ENCODE measurements at places on chromosomes 5 and 9.

GRCh38 chr5:154459015-154459414 lies 13.2 kb downstream of the SAP30L start:
- no peak for DNase-seq

DNA sequence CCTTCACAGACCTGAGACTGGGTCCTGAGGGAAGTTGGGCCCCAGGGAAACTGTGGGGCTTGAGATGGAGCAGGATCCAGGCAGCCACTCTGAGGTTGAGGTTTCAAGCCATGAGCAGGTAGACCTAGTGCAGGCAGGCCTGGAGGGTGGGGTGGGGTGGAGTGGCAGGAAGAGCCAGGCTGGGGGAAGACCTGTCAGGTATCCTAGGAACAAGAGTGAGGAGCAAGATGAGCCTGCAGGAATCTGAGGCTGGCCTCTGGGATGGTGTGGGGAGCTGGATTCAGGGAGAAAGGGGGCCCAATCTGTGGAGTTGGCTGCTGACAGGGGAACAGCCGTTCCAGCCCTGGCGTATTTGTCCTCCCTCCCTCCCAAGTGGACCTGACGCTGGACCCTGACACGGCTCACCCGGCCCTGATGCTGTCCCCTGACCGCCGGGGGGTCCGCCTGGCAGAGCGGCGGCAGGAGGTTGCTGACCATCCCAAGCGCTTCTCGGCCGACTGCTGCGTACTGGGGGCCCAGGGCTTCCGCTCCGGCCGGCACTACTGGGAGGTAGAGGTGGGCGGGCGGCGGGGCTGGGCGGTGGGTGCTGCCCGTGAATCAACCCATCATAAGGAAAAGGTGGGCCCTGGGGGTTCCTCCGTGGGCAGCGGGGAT lies 9.8 kb downstream of the RACK1 start:
- DNase-seq = no peak

- no peak for DNase-seq
Measured at GRCh38 chr9:123561046-123561445, 205.0 kb downstream of the CRB2 start.

DNA sequence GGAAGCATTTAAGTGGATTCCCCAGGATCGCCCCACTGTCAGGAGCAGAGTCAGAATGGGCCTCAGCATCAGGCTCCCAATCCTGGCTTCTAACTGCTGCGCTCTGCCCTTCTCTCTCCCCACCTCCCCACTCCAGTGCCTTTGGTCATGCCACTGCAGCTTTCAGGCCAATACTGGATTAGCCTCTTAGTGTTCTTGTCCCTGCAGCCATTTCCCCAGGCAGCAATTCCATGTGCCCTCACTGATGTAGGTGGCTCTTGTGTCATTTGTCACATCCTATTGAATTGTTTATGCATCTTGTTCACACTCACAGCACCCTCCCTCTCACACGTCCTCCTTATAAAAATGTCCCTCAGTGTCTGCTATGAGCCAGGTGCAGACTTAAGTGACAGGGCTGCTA lies 544.2 kb upstream of the DAP start:
- DNase-seq = no peak

DNA sequence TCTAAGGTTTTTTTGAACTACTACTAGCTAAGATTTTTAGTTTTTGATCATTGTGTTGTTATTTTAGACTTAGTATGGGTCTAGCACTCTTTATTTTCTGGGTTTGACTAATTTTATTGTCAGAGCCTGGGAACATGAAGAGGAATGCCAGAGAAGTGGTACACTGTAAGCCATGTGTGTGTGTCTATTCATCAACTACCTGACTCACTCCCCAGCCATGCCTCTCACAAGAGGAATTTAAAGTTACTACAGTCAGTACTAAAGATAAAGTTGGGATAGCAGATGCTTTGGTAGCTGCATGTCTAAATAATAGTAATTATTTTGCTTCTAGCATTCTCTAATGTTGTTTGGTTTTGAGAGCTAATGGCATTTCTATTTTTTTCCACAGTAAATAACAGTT lies 264.8 kb downstream of the CSNK1G3 start:
- DNase-seq = peak; percentile 83

DNA sequence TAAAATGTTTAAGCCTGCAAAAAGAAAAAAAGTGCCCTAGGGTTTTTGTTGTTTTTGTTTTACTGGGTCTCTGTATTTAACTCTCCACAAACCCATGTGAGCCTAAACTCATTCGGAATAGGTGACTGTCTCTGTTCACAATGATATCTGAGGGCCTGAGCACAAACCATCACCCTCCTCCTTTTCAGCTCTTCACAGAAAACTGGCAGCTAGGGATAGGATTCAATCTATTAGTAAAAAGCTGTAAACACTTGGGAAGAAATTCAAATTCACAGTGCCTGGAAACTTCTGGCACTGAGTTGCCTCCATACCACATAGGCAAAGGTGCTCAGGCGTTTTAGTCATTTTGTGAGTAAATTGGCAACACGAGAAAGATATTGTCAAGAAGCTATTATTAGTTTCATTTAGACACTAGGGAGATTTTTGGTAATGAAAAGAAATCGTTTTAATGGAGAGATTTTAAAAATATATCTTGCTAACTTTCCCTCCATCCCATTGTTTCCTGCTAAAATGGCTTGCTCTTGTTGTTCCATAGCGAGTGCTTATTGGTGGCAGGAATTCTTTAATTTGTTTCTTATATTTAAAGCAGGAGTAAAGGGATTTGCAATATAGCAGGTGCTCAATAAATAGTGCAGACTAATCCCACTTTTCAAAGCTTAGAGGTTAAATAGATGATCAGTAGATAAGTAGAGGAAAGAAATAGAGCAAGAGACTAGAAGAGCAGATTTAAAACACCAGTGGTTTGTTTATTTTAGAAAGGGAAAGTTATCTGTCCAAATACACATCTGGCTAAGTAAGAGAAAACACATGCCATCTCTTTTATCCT lies 9.7 kb downstream of the FOXD1 start:
- DNase-seq = no peak

DNA sequence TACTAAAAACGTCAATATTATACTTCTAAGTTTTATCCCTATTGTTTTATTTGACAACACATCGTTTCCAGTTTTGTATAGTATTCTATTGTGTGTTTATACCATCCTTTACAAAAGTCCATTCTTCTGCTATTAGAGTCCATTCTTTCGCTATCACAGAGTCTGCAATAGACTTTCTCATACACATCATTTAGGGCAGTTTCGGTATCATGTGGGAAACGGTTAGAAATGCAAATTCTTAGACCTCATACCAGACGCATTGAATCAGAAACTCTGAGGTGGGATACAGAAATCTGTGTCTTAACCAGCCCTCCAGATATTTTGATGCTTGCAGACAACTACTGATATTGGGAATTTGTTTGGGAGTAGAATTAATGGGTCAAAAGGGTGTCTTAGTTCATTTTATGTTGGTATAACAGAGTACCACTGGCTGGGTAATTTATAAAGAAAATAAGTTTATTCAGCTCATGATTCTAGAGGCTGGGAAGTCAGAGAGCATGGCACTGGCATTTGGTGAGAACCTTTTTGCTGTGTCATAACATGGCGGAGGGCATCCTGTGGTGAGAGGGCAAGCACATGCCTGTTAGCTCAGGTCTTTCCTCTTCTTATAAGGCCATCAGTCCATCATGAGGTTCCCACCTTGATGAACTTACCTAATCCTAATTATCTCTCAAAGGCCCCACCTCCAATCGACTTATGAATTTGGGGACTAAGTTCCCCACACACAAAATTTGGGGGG lies 21.1 kb downstream of the CARTPT start:
- DNase-seq = no peak

- DNase-seq = peak; percentile 59
Measured at GRCh38 chr5:36573438-36573837, 33.0 kb upstream of the SLC1A3 start.

DNA sequence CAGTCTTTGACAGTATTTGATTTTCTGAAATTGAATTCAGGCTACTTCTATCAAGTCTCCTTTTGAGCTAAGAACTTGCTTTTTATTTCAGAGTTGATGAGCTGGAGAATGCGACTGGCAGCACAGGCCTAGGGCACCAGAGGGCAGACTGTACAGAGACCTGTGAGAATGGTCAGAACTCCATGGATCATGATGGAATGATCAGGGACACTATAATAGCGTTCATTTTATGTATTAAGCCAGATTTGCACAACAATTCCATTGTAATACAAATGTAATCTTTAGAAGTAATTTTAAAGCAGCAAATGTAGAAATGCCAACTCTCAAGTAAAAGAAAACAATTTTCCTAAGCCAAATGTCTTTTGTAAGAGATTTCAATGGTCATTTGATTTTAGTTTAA lies 902.4 kb downstream of the NR2F1-AS1 start:
- DNase-seq = peak; percentile 23

DNA sequence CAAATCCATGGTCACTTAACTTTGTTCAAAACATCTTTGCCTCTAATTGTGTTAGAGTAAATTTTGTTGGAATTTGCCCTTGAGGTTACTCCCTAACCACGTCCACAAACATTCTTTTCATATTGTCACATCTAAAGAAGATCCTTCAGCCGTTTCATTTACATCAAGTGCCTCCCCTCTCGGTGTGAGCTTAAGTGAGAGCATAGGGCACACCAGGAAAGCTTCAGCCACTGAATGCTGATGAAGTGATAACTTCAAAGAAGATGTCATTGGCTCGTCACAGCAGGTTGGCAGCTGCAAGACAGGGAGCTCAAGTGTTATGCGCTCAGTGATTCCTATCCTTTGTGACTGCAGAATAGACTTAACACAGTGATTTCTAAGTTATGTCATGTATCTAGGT lies 49.6 kb upstream of the ADAMTS19 start:
- DNase-seq = peak; percentile 0
